ENCODE measurements at places on chromosomes 6 and 20.

GRCh38 chr6:163554663-163555062, 140.1 kb downstream of the QKI start:
- peak; percentile 41 for DNase-seq

- DNase-seq: no peak
Measured at GRCh38 chr6:148935705-148936435, 189.0 kb downstream of the UST start.

- peak; percentile 17 for DNase-seq
Measured at GRCh38 chr20:1894471-1894950, 696 bp upstream of the SIRPA start.

- no peak for DNase-seq
Measured at GRCh38 chr20:22285555-22285954, 298.8 kb downstream of the FOXA2 start.

- no peak for DNase-seq
Measured at GRCh38 chr20:36717657-36718056, 28.2 kb downstream of the NDRG3 start.

DNA sequence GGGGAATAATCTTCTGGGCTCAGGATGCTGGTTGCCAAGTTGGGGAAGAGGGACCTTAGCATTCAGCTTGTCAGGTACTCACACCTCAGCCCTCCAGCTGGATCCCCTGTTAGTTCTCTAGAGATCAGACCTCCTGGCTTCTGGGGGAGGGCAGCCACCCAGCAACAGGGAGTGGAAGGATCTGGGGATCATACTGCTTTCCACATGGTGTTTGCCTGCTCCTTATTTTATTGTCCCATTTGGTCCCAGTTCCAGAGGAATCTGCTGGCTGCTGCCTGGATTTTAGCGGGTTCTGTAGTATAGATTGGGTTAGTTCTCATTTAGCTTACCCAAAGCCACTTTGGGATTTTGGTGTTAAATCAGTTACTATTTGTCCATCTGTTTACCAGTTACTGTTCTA, 29.3 kb downstream of the KAT14 start:
- no peak for DNase-seq

DNA sequence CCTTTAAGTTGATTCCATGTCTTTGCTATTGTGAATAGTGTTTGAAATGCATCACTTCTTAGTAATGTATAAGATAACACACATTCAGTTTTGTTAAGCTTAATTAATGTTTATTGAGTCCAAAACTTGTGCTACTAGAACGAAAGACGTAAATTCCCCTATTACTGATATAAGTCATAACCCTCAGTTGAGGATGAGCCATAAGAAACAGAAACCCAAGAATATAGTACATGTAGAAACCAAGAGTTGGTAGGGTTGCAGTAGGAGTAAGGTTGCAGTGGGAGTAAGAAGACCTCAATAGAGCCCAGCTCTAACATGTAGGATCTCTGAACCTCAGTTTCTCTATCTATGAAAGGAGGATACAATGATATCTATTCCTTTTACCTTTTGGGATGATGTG, 19.3 kb downstream of the CITED2 start:
- no peak for DNase-seq

DNA sequence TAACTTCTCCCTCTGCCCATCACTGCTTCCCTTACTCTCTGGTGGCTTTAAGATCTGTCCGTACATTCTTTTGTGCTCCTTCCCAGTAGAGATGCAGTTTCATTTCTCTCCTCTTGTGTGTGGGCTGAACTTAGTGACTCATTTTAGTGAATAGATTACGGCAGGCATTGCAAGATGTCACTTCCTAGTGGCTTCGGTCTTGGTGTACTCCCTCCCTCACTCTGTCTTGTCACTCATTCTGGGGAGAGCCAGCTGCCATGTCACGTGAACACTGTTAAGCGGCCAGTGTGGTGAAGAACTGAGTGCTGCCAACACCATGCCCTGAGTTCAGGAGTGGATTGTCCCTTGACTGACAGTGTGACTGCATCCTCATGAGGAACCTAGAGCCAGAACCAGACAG, 115.9 kb downstream of the OTOR start:
- DNase-seq: no peak

DNA sequence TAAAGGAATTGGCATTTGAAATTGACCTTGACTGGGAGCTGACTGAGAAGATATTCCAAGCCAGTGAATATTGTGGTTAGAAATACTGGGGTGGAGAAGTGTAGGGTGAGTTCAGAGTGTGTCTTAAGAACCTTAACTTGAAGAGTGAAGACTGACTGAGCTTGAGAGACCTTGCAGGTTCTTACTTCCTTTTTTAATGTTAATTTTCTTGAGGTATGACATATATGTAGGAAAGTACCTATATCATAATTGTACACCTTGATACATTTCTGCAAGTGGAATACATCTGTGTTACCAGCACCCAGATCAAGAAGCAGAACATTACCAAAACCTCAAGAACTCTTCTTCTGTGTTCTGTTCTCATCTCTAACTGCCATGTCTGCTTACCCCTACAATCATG, 11.0 kb downstream of the DHX35 start:
- DNase-seq: no peak

DNA sequence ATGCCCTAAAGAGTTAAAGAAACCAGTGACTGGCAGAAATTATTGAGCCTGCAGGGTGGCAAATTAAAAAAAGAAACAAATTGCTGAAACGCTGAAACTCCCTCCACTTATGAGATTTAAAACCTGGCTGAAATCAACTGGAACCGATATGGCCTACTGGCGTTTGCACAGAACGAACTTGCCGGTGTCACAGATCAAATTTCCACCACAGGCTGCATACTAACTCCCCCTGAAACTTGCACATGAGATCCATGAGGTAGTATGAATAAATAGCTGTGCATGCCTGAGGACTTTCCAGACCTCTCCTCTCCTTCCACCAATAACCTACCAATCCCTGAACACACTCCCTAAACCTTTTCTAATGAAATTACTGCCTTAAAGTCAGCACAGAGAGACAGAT, 150.4 kb downstream of the RNGTT start:
- DNase-seq: no peak

DNA sequence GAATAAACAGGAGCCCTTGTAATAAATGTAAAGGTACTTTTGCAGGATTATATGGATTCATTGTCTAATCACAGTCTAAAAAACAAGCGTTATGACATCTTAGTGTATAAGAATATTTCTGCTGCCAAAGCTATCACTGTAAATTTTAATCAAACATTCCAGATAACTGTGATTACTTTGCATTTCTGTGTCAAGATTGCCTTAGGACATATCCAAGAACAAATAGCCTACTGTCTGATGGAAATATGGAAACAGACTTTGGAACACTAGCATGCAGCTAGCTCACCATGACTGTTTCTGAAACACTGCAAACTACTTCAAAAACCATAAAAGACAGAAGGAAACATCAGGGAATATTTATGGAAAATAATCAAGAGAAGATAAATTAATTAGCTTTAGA, 248.7 kb upstream of the ASCC3 start:
- no peak for DNase-seq

- DNase-seq: no peak
Measured at GRCh38 chr6:34359418-34360158, 32.9 kb downstream of the NUDT3 start.

DNA sequence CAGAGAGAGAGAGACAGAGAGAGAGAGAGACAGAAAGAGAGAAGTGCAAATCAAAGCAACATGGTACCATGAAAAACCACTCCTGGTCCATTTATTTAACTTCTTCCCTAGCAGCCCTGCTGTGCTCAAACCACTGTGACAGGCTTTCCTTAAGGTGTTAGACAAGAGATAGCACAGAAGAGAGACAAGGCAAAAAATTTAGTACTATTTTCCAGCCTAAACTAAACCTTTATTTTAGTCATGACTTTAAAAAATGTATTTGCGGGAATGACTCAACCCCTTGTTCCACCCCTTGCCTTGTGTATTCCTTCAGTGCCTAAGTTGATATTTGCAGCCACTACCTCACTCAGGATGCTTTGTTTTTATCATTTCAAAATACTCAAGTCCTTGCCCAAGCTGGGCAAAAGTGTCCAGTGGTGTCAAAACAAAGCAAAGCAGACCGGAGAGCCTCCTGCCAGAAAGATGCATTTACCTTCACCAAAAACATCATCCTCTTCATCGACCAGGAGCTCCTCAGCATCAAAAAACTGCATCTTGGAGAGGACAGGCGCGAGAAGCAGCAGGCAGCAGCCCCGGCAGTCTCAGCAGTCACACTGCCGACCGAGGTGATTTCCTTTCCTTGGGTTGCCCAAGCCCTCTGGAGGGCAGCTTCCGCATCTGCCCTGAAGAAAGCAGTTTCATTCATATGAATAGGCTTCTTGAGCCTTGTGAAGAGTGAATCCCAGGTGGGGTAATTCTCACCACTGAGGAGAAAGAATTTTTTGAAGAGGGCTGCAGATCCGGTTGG, at the start of gene RIPOR2:
RIPOR2 (minus strand) TSS at position 595 of the 787 bp plus-strand sequence; CDS start at position 533, 62 bp downstream.
- DNase-seq: peak; percentile 56

GRCh38 chr6:35059596-35060345, 81.4 kb downstream of the TCP11 start:
- no peak for DNase-seq

DNA sequence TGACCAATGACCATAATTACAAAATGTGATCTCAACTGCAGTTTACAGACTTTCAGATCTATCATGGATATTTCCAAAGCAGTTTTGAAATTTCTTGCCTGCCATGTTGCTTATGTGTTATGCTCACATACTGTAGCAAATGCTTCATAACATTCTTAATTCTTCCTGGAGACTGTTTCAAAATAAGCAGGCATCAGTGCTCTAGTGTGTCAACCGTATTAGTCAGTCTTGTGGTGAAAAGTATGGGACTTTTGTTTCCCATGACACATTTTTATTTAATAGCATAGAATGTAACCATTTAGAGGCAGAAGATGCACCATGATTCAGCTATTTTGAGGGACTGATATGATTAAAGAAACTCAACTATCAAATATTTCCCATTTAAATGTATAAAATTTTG, 1.7 kb downstream of the POPDC3 start:
- DNase-seq: no peak

DNA sequence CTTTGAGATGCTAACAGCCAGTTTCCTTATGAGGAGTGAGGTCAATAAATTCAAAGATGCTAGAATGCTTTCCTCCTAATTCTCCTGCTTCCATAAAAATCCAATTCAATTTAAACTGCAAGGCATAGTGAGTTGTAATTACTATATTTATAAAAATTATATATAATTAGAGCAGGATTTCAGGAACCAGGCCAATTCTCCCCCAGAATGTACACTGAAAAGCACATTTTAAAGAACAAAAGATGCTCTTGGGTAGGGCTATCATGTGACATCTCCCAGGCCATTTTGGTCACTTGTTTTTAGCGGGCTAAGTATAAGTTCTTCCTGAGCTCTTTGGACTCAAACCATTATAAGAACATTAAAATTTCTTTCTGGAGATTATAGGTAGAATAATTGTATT, 195.7 kb upstream of the KCNG1 start:
- DNase-seq: no peak

GRCh38 chr20:33394718-33395117, 6.6 kb downstream of the CDK5RAP1 start:
- no peak for DNase-seq

GRCh38 chr6:125945378-125946141, 11.0 kb upstream of the HINT3 start:
- no peak for DNase-seq

DNA sequence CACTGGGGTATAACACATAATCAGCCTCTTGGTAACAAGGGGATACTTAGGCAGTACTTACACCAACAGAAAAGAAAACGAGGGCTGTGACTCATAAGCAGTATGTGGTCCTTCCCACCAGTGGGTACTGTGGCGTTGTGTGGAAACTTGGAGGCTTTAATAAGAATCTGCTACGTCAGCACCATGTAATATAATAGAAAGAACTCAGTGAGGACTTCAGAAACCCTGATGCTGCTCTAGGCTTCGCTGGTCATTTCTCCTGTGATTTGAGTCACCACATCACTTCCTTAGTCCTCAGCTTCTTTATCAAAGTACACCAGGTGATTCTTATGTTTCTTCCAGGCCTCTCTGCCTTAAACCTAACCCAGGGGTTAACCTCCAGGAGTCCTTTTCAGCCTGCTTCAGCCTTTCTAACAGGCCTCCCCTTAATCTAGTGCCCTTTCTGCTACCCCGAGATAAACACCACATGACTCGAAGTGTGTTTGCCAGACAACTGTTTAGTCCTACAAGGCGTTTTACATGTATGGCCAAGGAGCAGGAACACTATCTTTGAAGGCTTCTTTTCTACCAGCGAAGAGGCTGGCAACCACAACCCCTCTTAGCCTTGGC, 68.5 kb downstream of the FYN start:
- DNase-seq: peak; percentile 80

- no peak for DNase-seq
Measured at GRCh38 chr20:25079171-25079570, 2.8 kb downstream of the VSX1 start.

GRCh38 chr6:112049026-112049799, 4.7 kb upstream of the CCN6 start:
- DNase-seq: no peak

DNA sequence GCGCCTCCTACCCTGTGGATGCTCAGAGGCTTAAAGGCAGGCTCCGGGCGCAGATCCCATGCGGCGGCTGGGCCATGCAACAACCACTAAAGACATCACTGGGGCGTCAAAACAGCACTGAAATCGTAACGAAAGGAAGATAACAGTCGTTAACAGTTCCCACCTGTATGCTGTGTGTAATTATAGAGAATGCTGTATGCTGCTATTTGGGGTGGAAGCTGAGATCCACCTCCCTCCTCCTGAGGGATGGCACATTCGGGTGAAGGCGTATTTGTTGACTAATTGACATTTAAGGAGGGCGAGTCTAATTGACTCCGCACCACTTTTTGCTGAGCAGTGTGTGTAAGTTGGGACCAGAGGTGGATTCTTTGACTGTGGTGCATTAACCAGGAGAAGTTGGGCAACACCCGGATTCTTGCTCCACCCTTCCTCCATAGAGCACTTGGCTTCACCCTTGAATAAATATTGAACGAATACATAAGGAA, 687 bp downstream of the SLC35A1 start:
- peak; percentile 58 for DNase-seq

DNA sequence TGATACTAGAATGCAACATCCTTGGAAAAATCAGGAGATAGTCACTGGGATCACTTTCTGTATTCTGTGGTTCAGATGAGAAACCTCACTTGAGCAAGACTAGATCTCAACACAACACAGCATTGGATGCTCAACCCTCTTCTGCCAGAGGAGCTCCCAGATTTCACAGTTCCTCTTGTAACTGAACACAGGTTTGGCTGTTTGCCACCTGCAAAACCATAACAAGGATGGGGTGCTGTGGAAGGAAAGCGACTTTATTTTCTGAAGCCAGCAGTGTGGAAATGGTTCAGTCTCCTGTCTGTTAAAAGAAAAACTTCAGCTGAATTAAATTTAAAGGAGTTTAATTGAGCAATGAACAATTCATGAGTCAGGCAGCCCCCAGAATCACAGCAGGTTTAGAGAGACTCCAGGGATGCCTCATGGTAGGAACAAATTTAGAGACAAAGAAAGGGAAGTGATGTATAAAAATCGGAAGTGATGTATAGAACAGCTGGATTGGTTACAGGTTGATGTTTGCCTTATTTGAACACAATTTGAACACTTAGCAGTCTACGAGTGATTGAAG, 149.9 kb upstream of the UST start:
- no peak for DNase-seq
